ENCODE measurements at places on chromosomes 6 and 20.

GRCh38 chr6:5365436-5366195 lies 104.3 kb downstream of the FARS2 start:
- no peak for DNase-seq

DNA sequence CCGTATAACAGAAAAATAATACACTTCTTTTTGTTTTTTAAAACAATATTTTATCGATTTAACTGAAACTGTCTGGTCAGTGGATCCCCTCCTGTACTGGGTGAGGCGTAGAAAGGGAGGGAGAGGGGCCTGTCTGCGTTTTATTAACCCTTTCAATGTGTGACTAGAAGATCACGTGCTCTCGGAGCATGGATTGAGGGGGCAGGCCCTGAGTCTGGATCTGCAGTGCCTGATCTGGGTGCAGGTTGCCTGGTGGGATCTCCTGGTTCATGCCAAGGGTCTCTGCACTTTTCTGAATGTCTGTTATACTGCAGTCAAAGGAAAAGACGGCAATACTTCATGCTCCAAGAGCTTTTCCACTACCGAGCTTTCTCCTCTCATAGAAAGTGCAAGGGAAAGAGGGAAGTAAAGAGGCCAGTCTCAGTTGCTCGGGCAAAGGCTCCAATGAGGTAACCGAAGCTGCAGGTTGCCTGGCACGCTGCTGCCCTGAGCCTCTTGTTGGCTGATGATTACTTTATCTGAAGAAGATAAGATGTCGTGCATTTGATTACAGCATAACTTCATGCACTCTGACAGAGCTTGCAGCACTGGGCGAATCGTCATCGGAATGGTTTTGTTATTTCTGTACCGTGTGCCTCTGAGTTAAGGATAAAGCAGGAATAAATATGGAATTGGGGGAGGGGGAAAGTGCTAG lies 167.5 kb upstream of the PMEPA1 start:
- peak; percentile 11 for DNase-seq

DNA sequence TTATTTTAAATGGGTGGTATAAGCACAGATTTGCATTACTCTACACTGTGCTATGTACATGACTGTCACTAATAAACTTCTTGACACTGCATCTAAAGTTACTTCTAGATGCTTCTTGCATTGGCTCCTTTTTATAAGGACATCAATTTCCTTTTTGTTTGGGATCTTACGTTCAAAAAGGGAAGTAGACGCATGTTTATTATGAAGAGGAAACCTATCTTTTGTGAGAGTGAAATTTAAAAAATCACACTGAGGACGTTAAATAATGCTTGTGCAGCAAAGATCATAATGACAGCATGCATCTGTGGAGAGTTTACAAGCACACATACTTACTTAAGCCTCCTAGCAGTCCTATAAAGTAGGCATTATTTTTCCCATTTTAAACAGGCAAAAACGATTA lies 479.5 kb downstream of the CD83 start:
- no peak for DNase-seq

DNA sequence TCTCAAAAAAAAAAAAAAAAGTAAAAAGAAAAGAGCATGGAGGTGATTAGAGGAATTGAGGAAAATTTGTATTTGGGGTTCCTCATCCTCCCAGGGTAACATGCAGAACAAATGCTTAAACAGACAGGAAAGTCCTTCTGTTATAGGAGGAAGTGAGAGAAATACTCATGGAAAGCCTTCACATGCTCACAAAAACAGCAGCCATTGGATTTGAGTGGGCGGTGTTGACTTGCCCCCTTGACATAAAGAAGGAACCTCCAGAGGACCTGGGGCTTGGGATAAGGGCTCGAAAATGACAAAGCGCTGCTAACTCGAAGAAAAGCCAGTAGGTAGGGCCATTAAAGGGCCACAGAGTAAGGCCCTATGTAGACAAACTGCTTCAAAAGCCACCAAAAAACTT lies 17.5 kb upstream of the SAMHD1 start:
- DNase-seq = no peak

DNA sequence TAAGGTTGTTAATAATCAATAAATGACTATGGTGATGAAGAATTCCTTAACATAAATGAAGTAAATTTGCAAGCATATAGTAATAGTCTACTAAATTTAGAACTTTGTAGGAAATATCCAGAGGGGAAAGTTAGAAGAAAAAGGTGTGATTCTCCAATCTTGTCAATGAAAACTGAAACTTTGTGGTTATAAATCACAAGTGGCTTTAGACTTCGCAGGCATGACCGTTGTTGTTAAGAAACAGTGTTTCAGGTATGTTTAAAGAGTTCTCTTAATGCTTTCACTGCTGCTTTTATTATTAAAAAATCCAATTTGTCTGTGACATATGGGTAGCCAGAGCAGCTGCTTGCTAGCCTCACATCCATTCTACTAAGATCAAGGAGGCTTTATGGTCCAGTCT lies 475.6 kb upstream of the ADGRB3 start:
- no peak for DNase-seq

- DNase-seq = no peak
These were observed 167.2 kb upstream of the KCNG1 start for GRCh38 chr20:51189814-51190782.

DNA sequence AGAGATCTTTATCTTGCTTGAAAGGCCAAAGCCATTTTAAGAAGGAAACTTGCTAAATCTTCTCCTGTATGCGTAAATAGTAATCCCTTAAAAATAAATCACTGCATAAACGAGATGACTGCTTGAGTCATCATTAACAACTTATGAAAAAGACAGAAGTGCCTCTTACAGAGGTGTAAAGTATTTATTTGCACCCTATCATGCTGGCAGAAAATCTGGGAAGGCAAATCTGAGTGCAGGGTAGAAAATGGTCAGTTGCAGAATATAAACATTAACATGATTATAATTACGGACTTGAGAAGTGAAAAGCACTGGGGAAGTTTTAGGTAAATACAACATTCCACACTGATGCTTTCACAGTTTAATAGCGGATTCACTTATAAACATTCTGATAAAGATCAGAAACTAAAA lies 67.5 kb upstream of the FBXO30 start:
- DNase-seq = no peak

DNA sequence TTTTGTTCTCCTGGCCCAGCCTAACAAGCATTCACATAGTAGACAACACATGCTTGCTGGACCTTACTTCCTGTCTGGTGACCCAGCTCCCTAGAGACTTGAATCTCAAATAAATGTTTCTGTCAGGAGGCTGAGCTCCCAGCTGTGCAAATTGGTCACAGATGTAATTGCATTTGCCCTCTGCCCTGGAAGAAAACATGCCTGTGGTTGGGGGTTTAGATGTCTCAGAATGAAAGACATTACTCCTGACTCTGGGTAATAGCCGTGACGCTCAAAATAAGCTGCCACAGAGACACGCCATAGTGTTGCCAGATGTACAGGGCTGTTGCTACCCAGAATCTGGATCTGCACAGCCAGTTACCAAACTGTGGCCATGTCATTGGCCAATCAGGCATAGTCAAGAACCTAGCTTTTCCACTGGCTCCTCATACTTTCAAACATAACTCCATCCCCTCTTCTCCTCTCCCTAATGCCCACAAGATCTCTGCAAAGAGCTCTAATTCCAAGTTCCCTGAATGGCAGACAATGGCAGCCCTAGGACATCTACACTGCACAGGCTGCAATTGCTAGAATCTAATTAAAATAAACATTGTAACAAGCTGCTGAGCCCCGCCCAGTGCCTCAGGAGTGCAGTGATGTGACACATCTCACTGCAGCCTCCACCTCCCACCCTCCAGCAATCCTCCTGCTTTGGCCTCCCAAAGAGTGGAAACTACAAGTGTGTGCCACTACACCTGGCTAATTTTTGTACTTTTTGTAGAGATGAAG lies 32.8 kb upstream of the GMPR start:
- DNase-seq = no peak

GRCh38 chr20:38831995-38832620 lies 26.6 kb downstream of the PPP1R16B start:
- no peak for DNase-seq

- DNase-seq = peak; percentile 58
These were observed 92.4 kb downstream of the NCR2 start for GRCh38 chr6:41427642-41428335.

DNA sequence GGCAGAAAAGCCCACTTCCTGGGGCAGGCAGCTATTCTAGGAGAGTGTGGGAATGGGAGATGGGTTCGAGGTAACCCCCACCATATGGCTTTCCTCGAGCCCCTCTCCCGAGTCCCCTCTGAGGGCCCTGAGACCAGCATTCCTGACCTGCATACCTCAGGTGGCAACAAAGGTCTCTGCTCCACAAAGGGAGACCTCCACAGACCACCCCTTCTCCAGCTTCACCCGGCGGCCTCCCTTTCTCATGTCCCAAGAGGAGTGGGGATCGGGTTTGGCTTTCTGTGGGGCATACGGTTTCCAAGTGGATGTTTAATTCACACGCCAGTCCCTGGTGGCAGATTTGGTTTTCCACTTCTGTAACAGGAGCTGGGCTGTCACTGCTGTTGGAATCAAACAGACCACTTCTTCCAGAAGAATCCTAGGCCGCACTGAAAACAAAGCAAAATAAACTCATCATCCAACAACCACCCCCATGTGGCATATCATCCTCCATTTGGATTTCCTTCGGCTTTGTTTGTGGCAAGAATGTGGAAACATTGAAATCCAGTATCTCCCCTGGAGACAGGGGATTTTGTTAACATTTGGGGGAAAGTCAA lies 83.2 kb downstream of the DLL1 start:
- no peak for DNase-seq

GRCh38 chr6:15987569-15987968 lies 141.3 kb upstream of the MYLIP start:
- DNase-seq = no peak

DNA sequence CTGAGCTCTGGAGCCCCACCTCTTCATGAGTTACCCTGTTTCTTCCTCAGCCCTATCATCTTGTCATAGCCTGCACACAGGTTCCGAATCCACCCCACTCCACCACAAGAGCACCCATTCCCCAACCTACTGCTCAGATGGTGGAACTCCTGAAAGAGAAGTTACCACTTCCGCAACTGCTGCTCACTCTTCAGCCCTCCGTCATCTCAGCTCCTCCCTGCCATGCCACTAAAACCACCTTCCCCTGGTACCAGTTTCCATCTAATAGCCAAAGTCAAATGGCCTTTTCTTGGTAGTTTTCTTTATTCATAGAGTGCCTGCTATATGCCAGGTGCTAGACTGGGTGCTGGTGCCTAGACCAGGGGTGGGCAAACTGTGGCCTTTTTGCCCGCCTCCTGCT lies 3.9 kb downstream of the RAB22A start:
- DNase-seq = no peak

All from left lobe of liver (tissue), 2 donors.